Transverse colon (tissue), 4 donors: ENCODE measurements at places on chromosomes 2 and 18.

GRCh38 chr2:136362676-136363390 lies 244.9 kb upstream of the CXCR4 start:
- no peak for DNase-seq

- no peak for DNase-seq
Measured at GRCh38 chr2:9789371-9789770, 53.9 kb upstream of the TAF1B start.

DNA sequence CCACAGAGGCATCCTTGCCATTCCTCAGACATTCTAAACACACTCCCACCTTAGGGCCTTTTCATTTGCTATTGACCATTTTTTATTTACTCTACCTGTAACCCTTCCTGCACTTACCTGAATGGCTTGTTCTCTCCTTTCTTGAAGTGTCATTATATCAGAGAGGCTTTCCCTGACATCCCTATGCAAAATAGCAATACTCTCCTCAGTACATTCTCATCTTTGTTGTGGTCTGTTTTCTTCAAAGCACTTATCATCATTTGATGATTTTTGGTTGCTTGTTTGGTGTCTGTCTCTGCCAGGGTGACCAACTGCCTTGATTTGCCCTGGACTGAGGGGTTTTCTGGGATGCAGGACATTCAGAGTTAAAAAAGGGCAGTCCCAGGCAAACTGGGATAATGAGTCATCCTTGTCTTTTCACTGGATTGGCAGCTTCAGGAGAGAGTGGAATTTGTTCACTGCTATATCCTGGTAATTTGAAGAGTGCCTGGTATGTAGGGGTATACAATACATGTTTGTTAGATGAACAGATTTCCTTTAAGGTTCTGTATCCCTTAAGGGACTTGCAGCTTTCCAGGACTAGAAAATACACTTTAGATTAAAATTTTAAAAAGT lies 102.4 kb downstream of the BABAM2 start:
- DNase-seq = no peak

DNA sequence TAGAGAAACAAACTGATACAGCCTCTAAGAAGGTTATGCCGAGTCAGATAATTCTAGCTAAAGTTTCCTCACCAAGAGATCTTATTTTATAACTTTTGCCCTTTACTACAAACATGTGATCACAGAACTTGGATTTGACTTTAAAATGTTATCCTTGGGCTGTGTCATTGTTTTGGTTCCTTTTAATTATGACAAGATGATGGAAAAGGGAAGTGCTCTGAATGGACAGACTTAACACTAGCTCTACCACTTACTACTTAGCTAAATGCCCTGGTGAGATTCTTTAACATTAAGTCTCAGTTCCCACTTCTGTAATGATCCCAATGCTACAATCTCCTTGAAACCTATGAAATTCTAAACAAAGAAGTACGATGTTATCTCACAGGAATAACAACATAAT lies 69.9 kb downstream of the RTTN start:
- DNase-seq = no peak

- DNase-seq = no peak
Measured at GRCh38 chr2:38945372-38945771, 55.7 kb downstream of the ARHGEF33 start.

DNA sequence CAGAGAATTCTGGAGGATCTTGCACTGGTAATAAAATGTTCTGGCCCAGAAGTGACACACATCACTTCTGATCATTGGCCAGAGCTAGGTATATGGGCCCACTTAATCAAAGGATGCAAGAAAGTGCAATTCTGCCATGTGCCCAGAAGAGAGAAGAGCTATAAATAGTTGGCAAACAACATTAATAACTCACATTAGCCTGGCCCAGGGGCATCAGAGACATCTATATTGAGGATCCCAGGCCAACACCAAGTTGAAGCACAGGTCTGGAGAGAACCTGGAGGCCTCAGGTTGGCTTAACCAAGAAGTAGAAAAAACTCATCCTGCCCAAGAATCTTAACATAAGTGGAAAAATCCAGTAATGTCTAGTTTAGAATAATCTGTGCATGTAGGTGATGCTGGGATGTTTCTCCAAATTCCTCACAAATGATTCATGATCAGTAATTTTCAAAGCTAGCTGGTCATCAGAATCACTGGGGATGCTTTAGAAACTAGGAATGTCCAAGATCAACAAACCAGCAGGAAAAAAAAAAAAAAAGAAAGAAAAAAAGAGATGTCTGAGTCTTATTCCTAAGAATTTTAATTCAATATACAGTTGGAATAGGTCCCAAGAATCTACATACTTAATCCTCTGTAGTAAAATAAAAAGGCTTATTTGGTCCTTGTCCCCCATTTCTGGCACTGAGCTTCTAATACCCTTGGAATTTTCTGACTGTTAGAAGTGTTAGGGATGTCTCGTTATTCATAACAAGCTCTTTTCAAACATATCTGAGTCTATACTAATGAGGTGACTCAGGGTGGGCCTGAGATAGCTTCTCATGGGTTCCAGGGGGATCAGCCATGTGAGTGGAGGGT lies 35.0 kb upstream of the EVA1A start:
- no peak for DNase-seq

DNA sequence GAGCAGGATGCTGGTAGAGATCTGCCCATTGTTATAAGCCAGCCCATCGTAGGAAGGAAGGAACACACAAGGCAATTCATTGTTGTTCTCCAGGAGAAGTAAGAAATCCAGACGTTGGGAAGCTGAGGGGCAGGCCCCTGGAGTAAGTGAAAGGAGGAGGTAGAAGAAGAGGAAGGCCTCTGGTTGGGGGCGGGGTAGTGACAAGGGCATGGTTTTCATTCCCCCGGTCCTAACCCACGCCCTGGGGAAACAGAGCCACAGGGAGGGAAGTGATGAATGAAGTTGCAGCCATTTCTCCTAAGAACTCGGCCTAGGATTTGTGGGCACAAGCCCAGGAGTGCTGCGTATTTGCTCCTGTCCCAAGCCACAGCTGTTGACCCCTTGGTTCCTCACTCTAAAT lies 18.0 kb downstream of the LBH start:
- DNase-seq = no peak

DNA sequence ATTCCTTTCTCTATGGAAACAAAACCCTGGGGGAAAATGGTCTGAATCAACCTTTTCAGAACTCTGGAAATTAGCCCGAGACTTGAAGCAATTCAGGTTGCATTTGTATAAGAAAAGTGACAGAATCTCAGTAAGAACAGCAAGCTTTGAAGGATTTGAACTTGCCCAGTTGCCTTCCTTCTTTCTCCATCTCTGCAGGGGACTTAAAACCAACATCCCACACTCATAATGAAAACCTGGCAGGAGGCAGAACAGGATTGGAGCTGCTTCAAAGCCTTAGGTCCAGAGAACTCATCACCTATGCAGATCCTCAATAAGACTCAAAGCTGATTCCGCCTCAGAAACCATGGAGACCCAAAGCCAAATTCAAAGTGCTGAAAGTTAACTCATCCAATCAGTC lies 790.5 kb upstream of the ID2 start:
- no peak for DNase-seq

GRCh38 chr2:74603282-74604000 lies 44.7 kb downstream of the M1AP start:
- no peak for DNase-seq

DNA sequence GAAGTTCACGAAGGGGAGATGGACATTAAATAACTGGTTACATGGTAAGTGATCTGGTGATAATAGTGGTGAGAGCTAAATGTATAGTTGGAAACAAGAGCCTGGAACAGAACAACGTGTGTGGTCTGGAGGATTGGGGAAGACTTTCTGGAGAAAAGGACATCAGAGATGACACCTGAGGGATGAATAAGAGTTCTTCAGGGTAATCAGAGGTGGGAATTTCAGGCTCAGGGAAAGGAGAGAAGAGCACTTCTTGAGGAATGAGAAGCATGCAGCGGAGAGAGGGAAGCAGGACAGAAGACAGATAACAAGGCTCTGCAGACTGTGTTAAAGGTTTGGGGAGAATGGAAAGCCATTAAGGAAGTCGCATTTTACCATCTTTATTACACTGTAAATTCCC lies 450.7 kb downstream of the TNS1 start:
- DNase-seq = no peak

- no peak for DNase-seq
Measured at GRCh38 chr18:68507781-68508180, 207.1 kb downstream of the TMX3 start.

DNA sequence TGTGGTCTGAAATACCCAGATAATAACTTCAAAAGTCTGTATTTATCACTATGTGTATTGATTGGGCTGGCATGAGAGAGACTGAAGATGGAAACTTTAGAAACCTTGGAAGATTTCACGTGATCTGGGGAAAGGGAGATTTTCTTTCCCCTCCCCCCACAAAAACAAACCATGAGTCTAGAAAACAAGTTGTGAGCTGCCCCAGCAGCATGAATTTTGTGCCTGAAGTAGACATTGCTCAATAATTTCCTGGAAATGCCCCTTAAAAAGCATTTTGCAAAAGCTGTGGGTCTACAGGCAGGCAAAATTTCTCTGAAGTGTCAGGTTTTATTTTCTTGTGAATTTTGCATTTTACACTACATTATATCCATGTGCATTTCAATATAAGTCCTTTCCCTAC lies 101.8 kb downstream of the ETAA1 start:
- DNase-seq = no peak

GRCh38 chr2:23521060-23521459 lies 136.1 kb downstream of the KLHL29 start:
- DNase-seq = no peak

DNA sequence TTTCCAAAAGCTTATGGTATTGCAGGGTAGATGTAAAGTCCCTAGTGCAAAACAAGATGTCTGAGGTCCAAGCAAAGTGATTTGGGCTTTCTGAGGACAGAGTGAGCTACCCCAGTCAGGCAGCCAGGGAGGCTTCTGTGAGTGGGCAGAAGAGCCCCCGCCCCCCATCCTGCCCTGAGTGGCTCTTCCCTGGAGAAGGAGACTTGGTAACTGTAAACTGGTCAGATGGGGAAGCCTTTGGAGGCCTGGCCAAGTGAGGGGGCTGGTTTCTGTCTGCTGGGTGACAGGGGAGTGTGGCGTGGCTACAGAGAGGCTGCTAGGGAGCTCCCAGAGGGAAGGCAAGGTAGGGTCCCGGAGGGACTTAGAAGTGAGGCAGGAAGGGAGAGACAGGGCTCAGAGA lies 181.3 kb upstream of the HAAO start:
- no peak for DNase-seq

DNA sequence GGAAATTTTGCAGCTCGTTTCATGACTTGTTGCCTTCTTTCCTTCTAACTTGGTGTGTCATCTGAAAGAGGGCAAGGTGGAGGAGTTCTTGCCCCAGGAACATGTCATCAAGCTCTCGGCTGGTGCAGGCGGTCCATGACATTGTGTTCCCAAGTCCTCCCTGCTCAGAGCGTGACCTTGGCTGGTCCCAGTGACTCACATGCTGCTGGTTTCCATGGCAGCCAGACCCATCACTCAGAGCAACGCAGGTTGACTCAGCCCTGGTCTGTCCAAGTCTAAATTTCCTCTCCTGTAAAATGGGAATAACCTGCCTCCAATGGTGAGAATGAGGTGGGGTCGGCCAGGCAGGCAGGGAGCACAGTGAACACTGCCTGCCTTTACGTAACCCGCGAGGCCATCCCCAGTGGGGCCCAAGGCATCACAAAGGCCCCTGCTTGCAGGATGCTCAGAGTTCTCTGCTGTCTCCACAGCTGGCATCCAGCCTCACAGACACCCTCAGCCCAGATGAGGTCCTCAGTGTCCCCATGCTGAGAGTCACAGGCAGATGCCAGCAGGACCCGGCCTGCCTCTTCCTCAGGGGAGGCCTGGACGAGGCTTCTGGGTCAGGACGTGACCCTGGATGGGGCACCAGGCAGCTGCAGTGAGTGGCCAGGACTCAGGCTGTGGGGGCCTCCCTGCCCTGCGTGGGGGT lies 143.7 kb downstream of the TPO start:
- no peak for DNase-seq

DNA sequence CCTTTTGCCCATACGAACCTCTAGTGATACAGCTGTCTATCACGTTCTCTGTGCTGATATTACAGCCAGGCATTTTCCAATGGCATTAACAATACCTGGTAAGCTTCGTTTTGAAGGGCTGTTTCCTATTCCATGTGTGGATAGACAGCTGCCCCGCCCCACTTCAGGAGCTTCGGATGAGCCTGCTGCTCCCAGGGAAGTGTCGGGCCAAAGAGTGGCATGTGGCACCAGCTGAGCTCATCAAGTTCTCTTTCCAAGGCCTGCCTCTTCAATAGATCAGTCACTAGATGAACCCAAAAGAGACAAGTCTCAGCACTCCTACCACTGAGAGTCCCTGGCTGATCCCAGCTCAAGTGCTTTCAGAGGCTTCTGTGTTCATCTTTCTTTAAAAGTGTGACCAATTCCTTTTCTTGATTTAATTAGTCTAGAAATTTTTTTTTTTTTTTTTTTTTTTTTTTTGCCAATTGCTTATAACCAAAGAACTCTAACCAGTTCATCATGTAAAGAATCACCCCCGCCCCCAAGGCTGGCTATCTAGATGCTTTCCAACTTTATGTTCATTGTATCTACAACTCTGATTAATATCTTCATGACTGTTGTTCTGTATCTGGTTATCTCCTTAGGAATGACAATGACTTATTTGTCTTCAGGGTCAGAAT lies 46.6 kb downstream of the HDAC4 start:
- no peak for DNase-seq
